ENCODE measurements at places on chromosomes 2 and 18. TPM values are rescaled to one million over a fixed set of nuclear protein-coding genes. Genes with fewer than 3 reads are reported as not detected.

DNA sequence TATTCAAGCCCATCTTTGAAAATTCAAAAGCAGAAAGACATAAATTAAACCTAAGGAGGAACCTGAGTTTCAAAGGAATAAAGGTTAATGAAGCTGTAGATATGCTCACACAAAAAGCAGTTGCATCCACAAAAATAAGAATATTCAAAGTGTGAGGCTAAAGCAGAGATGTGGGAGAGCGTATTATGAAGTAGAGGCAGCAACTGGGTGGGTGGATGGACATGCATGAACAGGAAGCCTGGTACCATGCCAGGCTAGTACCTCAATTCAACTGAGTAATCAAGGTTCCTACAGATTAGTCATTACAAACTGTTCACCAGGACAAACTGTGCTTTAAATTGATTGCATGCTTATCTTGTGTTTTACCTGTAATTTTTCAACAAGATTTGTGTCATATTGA, 330.0 kb upstream of the PKDCC start:
- no peaks in the 10 kb centered on the region for H3K4me1 ChIP-seq
- no peak overlapping the region for H3K4me3 ChIP-seq
- H3K27ac ChIP-seq, result no peak overlapping the region
- DNase-seq, result no peak
- no peaks in the 10 kb centered on the region for H3K36me3 ChIP-seq

The CRYGD gene
- polyA plus RNA-seq, result not detected

DNA sequence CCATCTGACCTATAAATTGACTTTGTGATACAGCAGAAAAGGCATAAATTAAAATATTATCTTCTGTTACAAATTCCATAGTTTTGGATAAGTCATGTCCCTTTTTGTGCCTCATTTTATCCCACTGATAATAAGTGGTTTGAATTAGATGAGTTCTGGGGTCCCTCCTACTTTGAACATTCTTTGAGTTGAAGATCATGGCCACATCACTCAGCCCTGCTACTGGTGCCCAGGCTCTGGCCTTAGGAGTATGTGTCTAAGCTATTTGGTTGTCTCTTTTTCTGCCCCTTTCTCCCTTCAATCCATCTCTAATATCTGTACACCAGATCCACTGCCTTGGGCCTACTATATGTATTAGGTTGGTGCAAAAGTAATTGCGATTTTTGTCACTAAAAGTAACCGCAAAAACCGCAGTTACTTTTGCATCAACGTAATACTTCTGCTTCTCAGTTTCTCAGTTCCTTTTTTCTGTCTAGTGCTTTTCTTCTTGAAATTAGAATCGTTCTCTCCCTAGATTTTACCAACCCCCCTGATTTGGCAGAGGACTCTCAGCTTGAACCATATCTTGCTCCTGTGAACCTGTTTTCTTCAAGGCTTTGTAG, 362.5 kb upstream of the TNP1 start:
- no peak overlapping the region for H3K4me3 ChIP-seq
- DNase-seq, result no peak
- H3K36me3 ChIP-seq, result no peaks in the 10 kb centered on the region
- H3K4me1 ChIP-seq, result peaks cover 46% of the 10 kb centered on the region
- no peaks in the 10 kb centered on the region for H3K27me3 ChIP-seq

The PSMA8 gene
- not detected for polyA plus RNA-seq

The LRRTM1 gene
- polyA plus RNA-seq, result not detected

GRCh38 chr2:88942798-88943197, 251.3 kb downstream of the RPIA start:
- H3K4me1 ChIP-seq, result no peaks in the 10 kb centered on the region
- no peak overlapping the region for H3K27ac ChIP-seq
- no peak for DNase-seq
- H3K4me3 ChIP-seq, result no peak overlapping the region
- H3K27me3 ChIP-seq, result no peaks in the 10 kb centered on the region

DNA sequence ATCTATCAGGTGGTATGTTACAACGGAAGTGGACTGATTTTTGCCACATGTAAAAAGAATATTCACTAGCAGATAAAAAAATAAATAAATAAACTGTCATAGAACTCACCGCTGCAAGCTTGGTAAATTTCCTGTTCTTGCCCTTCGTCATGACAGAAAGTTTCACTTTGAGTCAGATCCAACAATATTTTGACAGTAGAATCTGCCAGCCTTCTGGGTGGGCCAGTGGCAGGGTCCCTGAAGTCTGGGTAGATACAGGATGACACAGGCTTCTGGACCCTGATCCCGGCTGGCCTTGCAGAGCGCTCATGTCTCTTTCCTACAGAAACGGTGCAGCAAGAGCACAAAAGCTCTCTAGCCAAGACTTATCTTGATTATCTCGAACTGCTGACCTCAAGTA, 97.8 kb upstream of the PMAIP1 start:
- H3K36me3 ChIP-seq, result no peaks in the 10 kb centered on the region
- no peak for DNase-seq
- H3K27me3 ChIP-seq, result no peaks in the 10 kb centered on the region
- H3K4me1 ChIP-seq, result peaks cover 11% of the 10 kb centered on the region
- H3K4me3 ChIP-seq, result no peak overlapping the region

GRCh38 chr2:100563407-100564247, 834 bp downstream of the PDCL3 start:
- H3K27me3 ChIP-seq, result no peaks in the 10 kb centered on the region
- H3K4me1 ChIP-seq, result no peaks in the 10 kb centered on the region
- DNase-seq, result peak; percentile 23

DNA sequence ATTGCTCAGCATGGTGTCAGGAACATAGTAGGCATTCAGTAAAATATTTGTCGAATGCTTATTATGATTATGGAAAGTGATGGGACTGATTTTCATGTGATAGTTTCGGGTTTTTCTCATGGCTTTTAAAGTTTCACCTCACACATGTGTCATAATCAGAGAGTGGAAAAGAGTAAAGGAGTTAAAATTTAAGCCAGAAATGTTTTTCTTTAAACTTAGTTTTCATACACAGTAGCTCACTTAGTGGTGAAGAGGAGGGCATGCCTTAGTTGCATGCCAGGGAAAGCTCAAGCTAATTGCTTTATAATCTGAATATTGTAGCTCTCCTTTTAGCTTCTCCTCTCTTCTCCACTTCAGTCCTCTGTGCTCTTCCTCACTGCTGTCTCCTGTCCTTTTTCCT, 38.0 kb downstream of the EHBP1 start:
- H3K27ac ChIP-seq, result no peak overlapping the region
- peaks cover 55% of the 10 kb centered on the region for H3K4me1 ChIP-seq
- DNase-seq, result no peak
- no peaks in the 10 kb centered on the region for H3K27me3 ChIP-seq
- H3K36me3 ChIP-seq, result peaks cover 9% of the 10 kb centered on the region

DNA sequence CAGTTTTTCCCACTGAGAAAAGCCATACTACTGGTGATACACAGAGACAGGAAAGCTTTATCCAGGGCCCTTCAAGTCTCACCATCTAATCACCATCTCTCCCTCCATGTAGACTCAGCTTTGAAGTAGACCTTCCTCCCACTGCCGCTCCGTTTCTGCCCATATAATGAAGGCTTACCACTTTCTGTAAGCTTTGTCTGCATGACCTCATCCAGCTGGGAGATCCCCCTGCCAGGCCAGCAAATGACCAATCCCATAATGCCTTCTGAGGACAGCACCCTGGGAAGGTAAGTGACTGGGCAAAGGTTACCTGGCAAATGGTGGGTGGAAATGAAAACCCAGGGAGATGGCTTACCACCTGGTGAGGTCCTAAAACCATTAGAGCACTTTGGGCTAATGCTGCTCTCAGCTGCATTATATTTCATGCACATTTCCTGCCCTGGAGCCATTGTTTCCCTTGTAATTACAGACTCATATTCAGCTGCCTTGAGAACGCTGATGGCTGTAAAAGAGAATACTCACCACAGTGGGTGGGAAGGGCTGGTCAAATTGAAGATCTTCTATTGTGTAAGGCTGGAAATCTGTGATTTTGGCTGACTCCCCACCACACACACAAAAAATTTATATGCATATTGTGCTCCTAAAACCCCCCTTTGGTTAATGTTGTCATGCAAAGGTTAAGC, 350.7 kb upstream of the SYT4 start:
- DNase-seq, result no peak
- H3K4me3 ChIP-seq, result no peak overlapping the region
- no peaks in the 10 kb centered on the region for H3K4me1 ChIP-seq
- H3K36me3 ChIP-seq, result no peaks in the 10 kb centered on the region

The CPO gene
- polyA plus RNA-seq, result 0.20 TPM

Measured in GM23248 (cell line).